AML-193 (cell line): ENCODE measurements at places on chromosomes 4 and X.

- DNase-seq, result no peak
These were observed 400.1 kb upstream of the NWD2 start for GRCh38 chr4:36844448-36844847.

GRCh38 chr4:738781-739280, 33.2 kb downstream of the PCGF3 start:
- no peak for DNase-seq

- no peak for DNase-seq
These were observed 17.7 kb downstream of the RGS12 start for GRCh38 chr4:3310301-3311094.

DNA sequence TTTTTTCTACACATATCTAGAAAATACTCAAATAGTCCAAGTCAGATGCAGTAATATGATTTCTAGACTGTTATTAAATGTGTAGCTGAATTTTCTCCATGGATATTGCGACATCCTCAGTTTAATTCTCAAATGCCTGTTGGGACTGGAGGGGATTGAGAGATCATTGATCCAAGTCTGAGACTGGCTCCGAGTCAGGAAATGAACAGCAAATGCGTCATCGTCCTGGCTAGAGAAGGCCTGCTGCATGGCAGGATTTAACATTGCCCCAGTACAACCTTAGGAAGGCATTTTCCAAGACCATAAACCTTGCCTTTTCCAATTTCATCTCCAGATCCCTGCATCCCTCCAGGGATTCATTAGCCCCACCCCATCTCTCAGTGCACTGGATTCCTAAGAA, 56.6 kb upstream of the SLC6A14 start:
- no peak for DNase-seq

GRCh38 chr4:169207436-169208089, 63.2 kb downstream of the SH3RF1 start:
- no peak for DNase-seq

- DNase-seq, result no peak
These were observed 25.6 kb upstream of the MAMLD1 start for GRCh38 chrX:150337536-150337935.
